Activated T-cell treated with anti-CD3 and anti-CD28 coated beads for 4 hours (primary cell): ENCODE measurements at places on chromosomes 7 and 10.

DNA sequence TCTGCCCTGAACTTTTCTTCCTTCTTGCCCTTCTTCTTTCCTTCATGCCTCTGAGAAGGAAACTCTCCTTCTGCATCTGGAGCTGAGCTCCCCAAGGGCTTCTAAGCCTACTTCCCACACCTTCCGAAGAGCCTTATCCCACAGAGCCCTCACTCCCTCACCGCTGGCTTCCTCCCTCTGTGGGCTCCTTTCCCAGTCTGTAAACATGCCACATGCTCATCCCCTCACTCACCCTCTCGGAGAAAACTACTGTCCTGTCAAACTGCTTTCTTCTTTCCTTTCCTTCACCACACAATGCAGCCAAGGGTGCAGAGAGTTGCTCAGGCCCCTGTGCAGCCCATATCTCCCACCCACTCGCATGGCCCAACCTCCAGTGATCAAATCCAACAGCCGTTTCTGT, 18.1 kb downstream of the ANKRD16 start:
- DNase-seq = no peak

DNA sequence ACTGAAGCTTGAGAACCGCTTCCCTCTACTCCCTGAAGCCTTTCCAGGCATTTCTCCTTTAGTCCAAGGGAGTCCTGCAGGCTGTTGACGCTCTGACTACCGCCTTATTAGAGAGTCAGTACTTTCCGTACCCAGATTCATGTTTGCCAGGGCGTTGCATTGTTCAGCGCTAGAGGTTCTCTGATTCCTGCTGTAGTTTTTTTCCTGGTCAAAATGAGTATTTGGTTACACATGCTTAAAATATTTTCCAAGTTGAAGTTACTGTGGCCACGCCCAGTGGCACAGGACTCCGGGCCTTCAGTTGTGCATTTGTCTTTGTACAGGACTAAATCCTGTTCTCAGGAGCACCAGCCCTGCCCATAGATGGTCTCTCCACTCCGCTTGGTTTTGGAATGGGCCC, 7.9 kb downstream of the MTURN start:
- no peak for DNase-seq

GRCh38 chr7:104045183-104045582, 55.7 kb upstream of the RELN start:
- DNase-seq = no peak

- DNase-seq = no peak
Observed at GRCh38 chr7:151422212-151422611, 12.4 kb upstream of the WDR86 start.
